Chondrocyte (in vitro differentiated cells): ENCODE measurements at places on chromosomes 11 and 22. TPM values are rescaled to one million over a fixed set of nuclear protein-coding genes. Genes with fewer than 3 reads are reported as not detected.

DNA sequence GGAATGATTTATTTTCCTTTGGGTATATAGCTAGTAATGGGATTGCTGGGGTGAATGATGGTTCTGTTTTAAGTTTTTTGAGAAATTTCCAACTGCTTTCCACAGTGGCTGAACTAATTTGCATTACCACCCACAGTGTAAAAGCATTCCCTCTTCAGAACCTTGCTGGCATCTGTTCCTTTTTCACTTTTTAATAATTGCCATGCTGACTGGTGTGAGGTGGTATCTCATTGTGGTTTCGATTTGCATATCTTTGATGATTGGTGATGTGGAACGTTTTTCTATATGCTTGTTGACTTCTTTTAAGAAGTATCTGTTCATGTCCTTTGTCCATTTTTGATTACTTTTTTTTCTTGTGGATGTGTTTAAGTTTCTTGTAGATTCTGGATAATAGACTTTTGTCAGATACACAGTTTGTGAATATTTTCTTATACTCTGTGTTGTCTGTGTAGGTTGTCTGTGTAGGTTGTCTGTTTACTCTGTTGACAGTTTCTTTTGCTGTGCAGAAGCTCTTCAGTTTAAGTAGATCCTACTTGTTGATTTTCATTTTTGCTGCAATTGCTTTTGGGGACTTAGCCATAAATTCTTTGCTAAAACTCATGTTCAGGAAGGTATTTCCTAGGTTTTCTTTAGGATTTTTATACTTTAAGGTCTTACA, 291.8 kb upstream of the DDI1 start:
- no peak overlapping the region for H3K27ac ChIP-seq
- peaks cover 1% of the 10 kb centered on the region for H3K4me1 ChIP-seq
- H3K27me3 ChIP-seq = no peaks in the 10 kb centered on the region

DNA sequence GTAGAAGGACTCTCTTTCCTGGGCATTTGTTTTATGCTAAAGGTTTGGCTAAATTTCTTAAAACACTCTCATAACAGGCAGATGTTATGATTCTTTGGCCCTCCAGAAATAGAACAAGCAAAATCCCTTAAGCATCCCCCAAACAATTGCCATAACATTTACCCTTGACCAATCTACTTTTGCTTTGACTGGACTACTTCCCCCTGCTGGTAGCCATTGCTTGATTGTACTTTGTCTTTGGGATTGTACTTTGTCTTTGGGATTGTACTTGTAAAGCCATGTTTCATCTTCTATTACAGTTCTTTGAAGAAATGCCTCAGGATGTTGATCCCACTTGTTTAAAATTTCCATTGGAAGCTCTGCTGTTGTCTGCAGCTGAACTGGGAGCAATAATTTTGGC, 53.3 kb upstream of the GLYAT start:
- H3K27ac ChIP-seq = no peak overlapping the region
- no peaks in the 10 kb centered on the region for H3K36me3 ChIP-seq
- no peaks in the 10 kb centered on the region for H3K4me1 ChIP-seq
- DNase-seq = no peak

GRCh38 chr11:86801364-86801763, 1.0 kb downstream of the PRSS23 start:
- peaks cover 78% of the 10 kb centered on the region for H3K4me1 ChIP-seq
- no peak for DNase-seq
- H3K36me3 ChIP-seq = peaks cover 9% of the 10 kb centered on the region
- no peaks in the 10 kb centered on the region for H3K27me3 ChIP-seq
- peak overlapping the region; percentile 96 for H3K4me3 ChIP-seq
- peak overlapping the region; percentile 93 for H3K27ac ChIP-seq

DNA sequence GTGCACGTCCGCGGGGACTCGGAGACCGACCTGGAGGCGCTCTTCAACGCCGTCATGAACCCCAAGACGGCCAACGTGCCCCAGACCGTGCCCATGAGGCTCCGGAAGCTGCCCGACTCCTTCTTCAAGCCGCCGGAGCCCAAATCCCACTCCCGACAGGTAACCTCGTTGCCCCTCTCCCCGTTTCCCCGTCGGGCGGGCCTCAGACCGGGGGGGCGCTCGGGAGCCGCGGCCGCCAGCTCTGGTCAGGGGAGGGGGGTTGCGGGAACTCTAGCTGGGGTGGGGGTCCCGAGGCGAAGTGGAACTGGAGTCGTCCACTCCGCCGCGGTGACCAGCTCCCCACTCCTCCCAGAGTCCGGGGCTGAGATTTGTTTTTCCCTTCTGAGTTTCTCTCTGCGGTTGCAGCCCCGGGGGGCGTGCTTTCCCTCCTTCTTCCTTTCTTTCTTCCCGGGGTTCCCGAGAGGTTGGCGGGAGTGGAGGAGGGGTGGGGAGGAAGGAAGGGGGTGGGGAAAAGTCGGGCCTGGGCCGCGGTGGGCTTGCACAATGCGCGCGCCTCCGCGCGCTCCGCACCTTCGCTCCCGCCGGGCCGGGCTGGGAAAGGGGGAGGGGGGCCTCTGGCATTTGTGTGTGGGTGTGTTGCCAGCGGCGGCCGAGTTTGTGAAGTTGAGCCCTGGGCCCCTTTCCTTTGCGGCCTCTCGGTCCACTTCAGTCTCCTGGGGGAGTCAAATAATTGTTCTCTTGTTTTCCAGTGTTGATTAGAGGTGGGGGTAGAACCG, 952 bp downstream of the YAP1 start:
- H3K36me3 ChIP-seq = peaks cover 4% of the 10 kb centered on the region
- peak overlapping the region; percentile 98 for H3K27ac ChIP-seq
- H3K4me3 ChIP-seq = peak overlapping the region; percentile 91
- no peak for DNase-seq
- H3K4me1 ChIP-seq = peaks cover 44% of the 10 kb centered on the region

DNA sequence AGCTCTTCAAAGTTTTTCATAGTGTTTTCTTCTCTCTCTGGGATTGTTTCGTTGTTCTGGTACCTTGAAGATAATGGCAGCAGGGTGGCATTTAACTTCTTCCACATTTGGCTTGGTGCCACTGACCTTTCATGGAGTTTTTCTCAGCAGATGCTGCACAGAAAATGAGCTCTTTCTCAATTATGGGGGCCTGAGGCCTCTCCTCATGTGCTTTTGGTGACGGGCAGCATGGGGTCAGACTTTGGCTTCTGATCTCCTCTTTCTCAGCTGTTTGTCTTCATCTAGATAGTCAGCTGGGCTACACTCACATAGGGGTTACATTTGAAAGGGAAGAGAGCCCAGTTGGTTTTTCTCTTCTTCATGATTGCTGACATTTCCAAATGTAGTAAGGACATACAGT, 76.3 kb downstream of the FAT3 start:
- H3K4me3 ChIP-seq = no peak overlapping the region
- no peak for DNase-seq
- H3K4me1 ChIP-seq = peaks cover 15% of the 10 kb centered on the region
- H3K27me3 ChIP-seq = no peaks in the 10 kb centered on the region
- H3K27ac ChIP-seq = no peak overlapping the region

- no peaks in the 10 kb centered on the region for H3K36me3 ChIP-seq
- H3K4me3 ChIP-seq = no peak overlapping the region
- DNase-seq = no peak
- peaks cover 75% of the 10 kb centered on the region for H3K27me3 ChIP-seq
These were observed 124.3 kb downstream of the TRIM29 start for GRCh38 chr11:120013325-120014250.

GRCh38 chr11:134764367-134764766, 352.3 kb upstream of the B3GAT1 start:
- no peaks in the 10 kb centered on the region for H3K4me1 ChIP-seq
- no peak overlapping the region for H3K27ac ChIP-seq
- H3K36me3 ChIP-seq = peaks cover 4% of the 10 kb centered on the region
- H3K4me3 ChIP-seq = no peak overlapping the region

- no peak overlapping the region for H3K27ac ChIP-seq
- peaks cover 7% of the 10 kb centered on the region for H3K4me1 ChIP-seq
- DNase-seq = no peak
- no peak overlapping the region for H3K4me3 ChIP-seq
These were observed 477.6 kb downstream of the SOX6 start for GRCh38 chr11:15878756-15879155.

- H3K27me3 ChIP-seq = peaks cover 26% of the 10 kb centered on the region
- DNase-seq = no peak
- H3K27ac ChIP-seq = no peak overlapping the region
These were observed 7.2 kb upstream of the ZNF280A start for GRCh38 chr22:22527312-22527711.

- H3K4me1 ChIP-seq = no peaks in the 10 kb centered on the region
- peaks cover 14% of the 10 kb centered on the region for H3K27me3 ChIP-seq
- H3K27ac ChIP-seq = no peak overlapping the region
- H3K4me3 ChIP-seq = no peak overlapping the region
- H3K36me3 ChIP-seq = peaks cover 2% of the 10 kb centered on the region
- no peak for DNase-seq
These were observed 35.0 kb upstream of the BMAL1 start for GRCh38 chr11:13242564-13242963.

DNA sequence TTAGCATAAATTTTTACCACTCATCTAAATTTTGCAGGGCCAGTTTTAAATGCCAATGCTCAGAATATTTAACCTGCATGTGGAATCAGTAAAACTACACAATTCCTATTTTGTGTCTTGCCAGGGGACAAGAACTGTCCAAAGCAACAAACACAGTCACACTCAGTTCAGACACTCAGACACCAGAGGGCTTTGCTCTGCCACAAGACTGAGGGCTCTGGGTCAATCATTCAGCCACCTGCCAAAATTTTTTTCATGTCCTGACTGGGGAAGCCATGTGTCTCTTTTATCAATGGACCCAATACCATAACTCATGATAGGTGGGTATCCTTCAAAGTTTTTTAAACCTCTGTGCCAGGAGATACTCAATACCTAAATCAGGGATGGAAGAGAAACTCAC, 304.0 kb upstream of the ANO3 start:
- no peaks in the 10 kb centered on the region for H3K27me3 ChIP-seq
- no peaks in the 10 kb centered on the region for H3K36me3 ChIP-seq
- no peaks in the 10 kb centered on the region for H3K4me1 ChIP-seq
- DNase-seq = no peak

GRCh38 chr11:62694455-62695167, 5.3 kb upstream of the LRRN4CL start:
- H3K36me3 ChIP-seq = peaks cover 11% of the 10 kb centered on the region
- no peak overlapping the region for H3K4me3 ChIP-seq
- H3K27ac ChIP-seq = peak overlapping the region; percentile 28
- DNase-seq = no peak
- H3K4me1 ChIP-seq = peaks cover 12% of the 10 kb centered on the region

- peaks cover 8% of the 10 kb centered on the region for H3K4me1 ChIP-seq
- H3K27ac ChIP-seq = peak overlapping the region; percentile 80
- H3K36me3 ChIP-seq = no peaks in the 10 kb centered on the region
- no peak for DNase-seq
These were observed 58.7 kb upstream of the SLN start for GRCh38 chr11:107770551-107770951.

- peaks cover 1% of the 10 kb centered on the region for H3K4me1 ChIP-seq
- no peak for DNase-seq
- peaks cover 2% of the 10 kb centered on the region for H3K36me3 ChIP-seq
- no peak overlapping the region for H3K27ac ChIP-seq
- H3K27me3 ChIP-seq = peaks cover 38% of the 10 kb centered on the region
- no peak overlapping the region for H3K4me3 ChIP-seq
These were observed 7.9 kb downstream of the C11orf96 start for GRCh38 chr11:43950311-43950855.

The UPB1 gene
- total RNA-seq = 0.15 to 0.31 TPM (median 0.18 TPM) in 3 replicates

The COX8A gene
- 220 to 245 TPM (median 240 TPM) in 3 replicates for total RNA-seq

The RTN4RL2 gene
- 0.31 to 0.57 TPM in 2 of 3 replicates, not detected in the other for total RNA-seq
